ENCODE measurements at places on chromosomes 3 and 15. TPM values are rescaled to one million over a fixed set of nuclear protein-coding genes. Genes with fewer than 3 reads are reported as not detected.

RBP2 gene
- not detected for total RNA-seq

HGD gene
- 16.4 TPM for total RNA-seq

HES1 gene
- total RNA-seq, result 11.5 TPM

KCNMB3 gene
- 1.7 TPM for total RNA-seq

ADAMTS17 gene
- 0.09 TPM for total RNA-seq

KBTBD12 gene
- not detected for total RNA-seq

TMC3 gene
- total RNA-seq, result not detected

LRRC15 gene
- total RNA-seq, result 0.09 TPM

SENP5 gene
- 5.9 TPM for total RNA-seq

STRIT1 gene
- not detected for total RNA-seq

NR1I2 gene
- not detected for total RNA-seq

MSL2 gene
- 6.2 TPM for total RNA-seq

GOLGA8M gene
- total RNA-seq, result 0.07 TPM

C3orf18 gene
- total RNA-seq, result 2.3 TPM

ARPIN gene
- 12.5 TPM for total RNA-seq

CLDN11 gene
- total RNA-seq, result 0.22 TPM

ANKRD34C gene
- not detected for total RNA-seq

PSTPIP1 gene
- total RNA-seq, result not detected

RASGRP1 gene
- 0.24 TPM for total RNA-seq

IL12A gene
- 1.5 TPM for total RNA-seq

DUOX2 gene
- total RNA-seq, result 0.03 TPM

CNTN3 gene
- not detected for total RNA-seq

GRM7 gene
- not detected for total RNA-seq

MAP1A gene
- total RNA-seq, result 0.76 TPM

OR5K2 gene
- not detected for total RNA-seq

RPUSD2 gene
- 15.0 TPM for total RNA-seq
